Progenitor cell of endocrine pancreas (in vitro differentiated cells): ENCODE measurements at places on chromosomes 12 and 14. TPM values are rescaled to one million over a fixed set of nuclear protein-coding genes. Genes with fewer than 3 reads are reported as not detected.

- H3K4me3 ChIP-seq = peak overlapping the region; percentile 77
- peaks cover 4% of the 10 kb centered on the region for H3K4me1 ChIP-seq
- no peak for DNase-seq
- no peaks in the 10 kb centered on the region for H3K27me3 ChIP-seq
- no peaks in the 10 kb centered on the region for H3K36me3 ChIP-seq
- H3K27ac ChIP-seq = peak overlapping the region; percentile 70
Observed at GRCh38 chr12:106301241-106301610, 1.3 kb upstream of the TCP11L2 start.

GRCh38 chr12:91333966-91334365 is 151.3 kb upstream of the DCN start:
- no peak for DNase-seq
- no peak overlapping the region for H3K4me3 ChIP-seq
- no peaks in the 10 kb centered on the region for H3K4me1 ChIP-seq
- no peak overlapping the region for H3K27ac ChIP-seq
- H3K36me3 ChIP-seq = no peaks in the 10 kb centered on the region

- H3K4me3 ChIP-seq = peak overlapping the region; percentile 80
- H3K36me3 ChIP-seq = no peaks in the 10 kb centered on the region
- H3K4me1 ChIP-seq = peaks cover 50% of the 10 kb centered on the region
- peaks cover 74% of the 10 kb centered on the region for H3K27me3 ChIP-seq
Observed at GRCh38 chr12:26122681-26123481, 2.0 kb downstream of the BHLHE41 start.

DNA sequence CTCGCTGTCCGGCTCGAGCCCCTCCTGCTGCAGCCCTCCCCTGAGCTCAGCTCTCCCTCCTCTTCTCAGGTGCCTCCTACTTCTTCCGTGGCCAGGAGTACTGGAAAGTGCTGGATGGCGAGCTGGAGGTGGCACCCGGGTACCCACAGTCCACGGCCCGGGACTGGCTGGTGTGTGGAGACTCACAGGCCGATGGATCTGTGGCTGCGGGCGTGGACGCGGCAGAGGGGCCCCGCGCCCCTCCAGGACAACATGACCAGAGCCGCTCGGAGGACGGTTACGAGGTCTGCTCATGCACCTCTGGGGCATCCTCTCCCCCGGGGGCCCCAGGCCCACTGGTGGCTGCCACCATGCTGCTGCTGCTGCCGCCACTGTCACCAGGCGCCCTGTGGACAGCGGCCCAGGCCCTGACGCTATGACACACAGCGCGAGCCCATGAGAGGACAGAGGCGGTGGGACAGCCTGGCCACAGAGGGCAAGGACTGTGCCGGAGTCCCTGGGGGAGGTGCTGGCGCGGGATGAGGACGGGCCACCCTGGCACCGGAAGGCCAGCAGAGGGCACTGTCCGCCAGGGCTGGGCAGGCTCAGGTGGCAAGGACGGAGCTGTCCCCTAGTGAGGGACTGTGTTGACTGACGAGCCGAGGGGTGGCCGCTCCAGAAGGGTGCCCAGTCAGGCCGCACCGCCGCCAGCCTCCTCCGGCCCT is 22.8 kb downstream of the MMP17 start:
- no peaks in the 10 kb centered on the region for H3K4me1 ChIP-seq
- H3K36me3 ChIP-seq = no peaks in the 10 kb centered on the region
- H3K27ac ChIP-seq = no peak overlapping the region
- peaks cover 7% of the 10 kb centered on the region for H3K27me3 ChIP-seq

DNA sequence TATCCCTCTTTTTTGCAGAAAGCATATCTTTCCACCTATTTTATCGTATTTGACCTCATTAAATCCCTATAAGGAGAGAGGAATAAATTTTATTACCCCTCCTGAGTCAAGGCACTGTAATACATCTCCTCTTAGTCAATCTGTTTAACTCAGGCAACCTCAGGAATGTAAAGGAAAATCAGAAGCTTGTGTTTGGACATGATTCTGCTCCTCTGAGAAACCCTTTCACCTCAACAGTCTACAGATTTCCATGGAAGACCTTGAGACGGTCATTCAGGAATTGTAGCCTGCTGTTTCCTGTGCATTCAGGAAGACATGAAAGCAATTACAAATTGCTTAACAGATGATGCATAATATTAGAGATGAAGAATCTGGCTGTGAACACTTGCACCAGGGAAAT is 360.8 kb downstream of the PAWR start:
- no peaks in the 10 kb centered on the region for H3K27me3 ChIP-seq
- H3K36me3 ChIP-seq = no peaks in the 10 kb centered on the region
- no peak for DNase-seq
- H3K27ac ChIP-seq = no peak overlapping the region
- no peaks in the 10 kb centered on the region for H3K4me1 ChIP-seq

DNA sequence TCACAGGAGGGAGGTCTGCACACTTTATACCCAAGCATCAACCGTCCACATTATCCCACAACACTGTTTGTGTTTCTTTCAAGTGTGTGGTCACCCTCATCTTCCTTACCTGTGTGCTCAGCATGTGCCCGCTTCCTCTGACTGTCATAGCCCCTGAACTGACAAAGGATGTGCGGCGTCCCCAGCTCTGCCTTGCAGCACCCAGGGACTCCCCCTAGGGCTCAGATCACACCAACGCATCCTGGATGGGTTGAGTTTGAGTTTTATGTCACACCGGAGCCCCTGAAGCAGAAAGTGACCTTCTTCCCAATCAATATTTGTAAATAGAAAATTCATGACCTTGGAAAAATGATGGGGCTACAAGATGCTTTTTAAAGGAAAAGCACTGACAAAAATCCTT is 770.7 kb upstream of the TMEM132C start:
- no peaks in the 10 kb centered on the region for H3K36me3 ChIP-seq
- H3K4me1 ChIP-seq = peaks cover 1% of the 10 kb centered on the region
- H3K27me3 ChIP-seq = peaks cover 3% of the 10 kb centered on the region
- no peak for DNase-seq
- no peak overlapping the region for H3K27ac ChIP-seq

- H3K4me1 ChIP-seq = no peaks in the 10 kb centered on the region
- no peaks in the 10 kb centered on the region for H3K36me3 ChIP-seq
- DNase-seq = no peak
- H3K4me3 ChIP-seq = no peak overlapping the region
- no peak overlapping the region for H3K27ac ChIP-seq
Observed at GRCh38 chr12:90167518-90168208, 459.0 kb upstream of the ATP2B1 start.

DNA sequence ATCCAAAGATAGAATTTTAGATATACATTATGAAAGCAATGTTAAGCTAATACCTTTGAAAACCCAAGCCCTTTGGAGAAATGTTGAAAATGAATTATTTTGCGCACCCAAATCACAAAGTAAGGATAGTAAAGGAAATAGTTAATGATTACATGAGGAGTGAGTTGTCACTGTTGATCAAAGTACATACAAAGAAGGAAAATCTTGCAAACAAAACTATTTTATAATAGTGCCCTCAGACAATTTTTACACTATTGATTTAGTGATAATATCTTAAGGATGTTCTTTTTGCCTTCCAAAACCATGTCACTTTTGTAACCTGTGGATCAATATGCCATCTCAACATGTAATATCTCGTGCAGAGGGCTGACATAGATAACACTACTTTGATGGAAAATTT is 146.8 kb downstream of the DUSP6 start:
- no peak overlapping the region for H3K4me3 ChIP-seq
- H3K36me3 ChIP-seq = no peaks in the 10 kb centered on the region
- no peak overlapping the region for H3K27ac ChIP-seq
- H3K27me3 ChIP-seq = no peaks in the 10 kb centered on the region
- DNase-seq = no peak
- H3K4me1 ChIP-seq = peaks cover 17% of the 10 kb centered on the region

DNA sequence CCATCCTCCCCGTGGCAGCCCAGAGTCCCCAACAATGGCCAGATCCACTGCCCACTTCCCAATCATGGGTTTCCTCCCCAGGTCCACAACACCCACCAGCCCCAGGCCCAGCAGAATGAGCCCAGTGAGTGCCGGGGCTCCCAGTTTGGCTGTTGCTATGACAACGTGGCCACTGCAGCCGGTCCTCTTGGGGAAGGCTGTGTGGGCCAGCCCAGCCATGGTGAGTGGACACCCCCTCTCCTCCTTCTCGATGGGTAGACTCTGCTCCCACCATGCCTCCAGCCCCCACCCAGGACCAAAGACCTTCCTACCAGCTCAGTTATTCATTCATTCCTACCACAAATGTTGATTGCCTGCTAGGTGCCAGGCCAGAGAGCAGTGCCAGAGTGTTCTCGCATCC is 23.8 kb downstream of the PAPLN start:
- no peaks in the 10 kb centered on the region for H3K4me1 ChIP-seq
- no peak overlapping the region for H3K4me3 ChIP-seq

DNA sequence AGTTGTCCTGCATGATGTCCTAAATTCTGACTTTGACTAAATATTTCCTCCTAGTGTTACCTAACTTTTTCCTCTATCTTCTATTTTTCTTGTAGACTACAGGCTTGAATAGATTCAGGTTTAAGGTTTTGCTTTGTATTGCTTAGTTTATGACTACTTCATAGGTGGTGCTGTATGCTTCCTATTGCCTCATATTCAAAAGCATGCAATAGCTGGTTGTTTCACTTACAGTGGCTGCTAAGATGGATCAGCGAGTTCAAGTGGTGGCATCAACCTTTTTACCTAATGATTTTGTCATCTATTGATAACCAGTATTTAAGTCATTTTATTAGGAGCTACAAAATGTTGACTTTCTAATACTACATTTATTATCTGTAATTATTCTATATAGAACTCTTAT is 36.3 kb upstream of the BICD1 start:
- H3K4me1 ChIP-seq = peaks cover 20% of the 10 kb centered on the region
- H3K27ac ChIP-seq = peak overlapping the region; percentile 41
- no peak overlapping the region for H3K4me3 ChIP-seq
- peaks cover 3% of the 10 kb centered on the region for H3K36me3 ChIP-seq

The OTOGL gene
- total RNA-seq = 0.11 and 0.31 TPM in 2 replicates

The COCH gene
- total RNA-seq = 26.9 and 32.5 TPM in 2 replicates

The HNF1A gene
- total RNA-seq = 13.7 and 15.1 TPM in 2 replicates

The AMN gene
- 2.5 and 3.0 TPM in 2 replicates for total RNA-seq

The PIP4K2C gene
- 38.4 and 39.0 TPM in 2 replicates for total RNA-seq

The CELA1 gene
- total RNA-seq = not detected in 2 replicates

The CD163L1 gene
- 1.1 TPM in 2 replicates for total RNA-seq

The NEUROD4 gene
- total RNA-seq = not detected in 2 replicates
